ENCODE measurements at places on chromosomes 3 and 15.

DNA sequence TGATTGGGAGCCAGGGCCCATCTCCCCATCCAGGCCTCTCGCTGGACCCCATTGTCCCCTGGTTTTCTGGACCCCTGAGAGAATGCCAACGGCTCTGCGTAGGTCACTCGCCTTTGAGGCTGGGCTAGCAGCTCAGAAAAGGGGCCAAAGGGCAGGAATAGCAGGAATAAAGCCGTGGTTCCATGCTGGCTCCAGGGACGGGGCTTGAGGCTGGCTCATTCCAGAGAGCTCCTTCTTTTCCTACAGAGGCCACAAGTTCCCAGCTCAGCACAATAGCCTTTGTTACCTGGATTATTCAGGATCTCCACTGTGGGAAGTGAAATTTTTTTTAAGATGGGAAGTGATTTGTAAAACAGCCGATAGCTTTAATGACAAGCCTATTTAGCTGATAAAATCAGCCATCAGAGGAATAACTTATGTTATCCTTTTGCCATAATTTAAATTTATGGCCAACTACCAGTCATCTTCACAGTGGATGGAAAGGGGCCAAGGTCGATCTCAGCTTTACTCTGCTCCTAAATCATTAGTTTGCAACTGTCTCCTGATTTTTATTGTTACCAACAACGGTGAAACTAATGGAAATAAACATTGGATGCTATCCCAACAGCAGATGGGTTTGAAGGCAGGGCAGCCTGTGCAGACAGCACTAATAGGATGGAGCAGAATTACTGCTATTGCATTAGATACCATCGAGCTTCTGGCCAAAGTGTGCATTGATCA lies 124.3 kb downstream of the TMEM266 start:
- DNase-seq: peak; percentile 33

DNA sequence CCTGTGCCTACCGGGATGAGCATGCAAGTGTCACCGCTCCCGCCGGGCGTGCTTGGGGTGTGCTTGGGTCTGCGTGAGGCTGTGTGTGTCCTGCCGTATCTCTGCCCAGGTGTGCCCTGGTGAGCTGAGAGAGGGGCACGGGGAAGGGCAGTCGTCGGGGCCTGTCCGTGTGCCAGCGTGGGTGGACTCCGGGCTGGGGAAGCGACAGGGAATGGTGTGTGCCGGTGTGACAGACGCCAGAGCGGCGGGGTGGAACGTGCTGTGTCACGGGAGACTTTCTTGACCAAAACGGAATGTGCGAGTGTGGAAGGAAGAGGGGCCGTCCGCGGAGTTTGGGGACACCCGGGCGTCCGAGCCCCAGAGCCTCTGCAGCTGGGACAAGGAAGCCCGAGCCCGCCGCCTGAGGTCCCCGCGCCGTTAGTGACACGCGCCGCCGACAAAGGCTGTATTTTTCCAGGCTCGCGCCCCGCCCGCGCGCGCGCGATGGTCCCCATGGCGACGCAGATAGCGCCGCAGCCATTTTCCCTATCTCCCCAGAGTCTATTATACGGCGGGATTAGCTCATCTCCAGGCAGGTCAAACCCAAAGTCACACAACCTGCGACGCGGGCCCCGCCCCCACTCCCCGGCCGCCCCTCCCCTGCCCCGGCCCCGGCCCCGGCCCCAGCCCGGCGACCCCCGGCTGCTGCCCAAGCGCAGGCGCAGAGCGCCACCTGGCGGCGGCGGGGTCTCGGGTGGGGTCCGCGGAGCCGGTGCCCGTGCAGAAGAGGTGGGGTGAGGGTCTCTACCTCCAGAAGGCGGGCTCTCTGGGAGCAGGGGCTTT lies 4.5 kb upstream of the GATA2 start:
- peak; percentile 93 for DNase-seq

DNA sequence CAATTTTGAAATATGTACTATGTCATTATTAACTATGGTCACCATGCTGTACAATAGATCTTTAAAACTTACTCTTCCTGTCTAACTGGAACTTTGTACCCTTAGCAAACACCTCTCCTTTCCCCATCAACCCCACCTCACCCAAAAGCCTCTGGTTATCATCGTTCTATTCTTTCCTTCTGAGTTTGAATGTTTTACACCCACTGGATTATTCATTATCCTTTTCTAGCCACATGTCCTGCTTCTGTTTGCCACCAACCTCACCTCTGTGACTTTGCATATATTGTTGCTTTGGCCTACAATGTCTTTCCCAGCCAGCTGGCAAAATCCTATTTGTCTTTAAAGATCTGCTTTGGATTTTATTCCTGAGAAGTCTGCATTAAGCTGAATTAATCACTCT lies 102.6 kb upstream of the TSPAN3 start:
- no peak for DNase-seq

GRCh38 chr15:70636540-70637165 lies 126.7 kb downstream of the UACA start:
- no peak for DNase-seq

DNA sequence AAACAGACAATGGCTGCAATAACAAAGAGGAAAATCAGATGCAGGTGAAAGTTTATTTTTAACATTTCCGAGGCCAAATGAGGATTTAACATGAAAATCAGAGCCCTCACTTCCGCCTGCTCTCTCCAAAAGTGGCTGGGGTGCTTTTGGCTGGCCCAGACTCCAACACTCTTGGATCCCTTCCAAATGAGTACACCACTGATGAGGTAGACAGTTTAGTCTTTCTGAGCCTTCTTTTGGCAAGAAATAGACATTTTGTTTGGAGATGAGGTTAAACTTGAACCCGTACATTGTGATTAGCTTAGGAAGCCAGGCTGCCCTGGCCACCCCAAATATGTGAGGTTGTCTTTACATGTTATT lies 51.0 kb upstream of the TRA2B start:
- DNase-seq: no peak

GRCh38 chr15:38176155-38176554 lies 76.5 kb upstream of the SPRED1 start:
- DNase-seq: no peak

- peak; percentile 13 for DNase-seq
These were observed 18.8 kb upstream of the VGLL4 start for GRCh38 chr3:11662392-11662990.

DNA sequence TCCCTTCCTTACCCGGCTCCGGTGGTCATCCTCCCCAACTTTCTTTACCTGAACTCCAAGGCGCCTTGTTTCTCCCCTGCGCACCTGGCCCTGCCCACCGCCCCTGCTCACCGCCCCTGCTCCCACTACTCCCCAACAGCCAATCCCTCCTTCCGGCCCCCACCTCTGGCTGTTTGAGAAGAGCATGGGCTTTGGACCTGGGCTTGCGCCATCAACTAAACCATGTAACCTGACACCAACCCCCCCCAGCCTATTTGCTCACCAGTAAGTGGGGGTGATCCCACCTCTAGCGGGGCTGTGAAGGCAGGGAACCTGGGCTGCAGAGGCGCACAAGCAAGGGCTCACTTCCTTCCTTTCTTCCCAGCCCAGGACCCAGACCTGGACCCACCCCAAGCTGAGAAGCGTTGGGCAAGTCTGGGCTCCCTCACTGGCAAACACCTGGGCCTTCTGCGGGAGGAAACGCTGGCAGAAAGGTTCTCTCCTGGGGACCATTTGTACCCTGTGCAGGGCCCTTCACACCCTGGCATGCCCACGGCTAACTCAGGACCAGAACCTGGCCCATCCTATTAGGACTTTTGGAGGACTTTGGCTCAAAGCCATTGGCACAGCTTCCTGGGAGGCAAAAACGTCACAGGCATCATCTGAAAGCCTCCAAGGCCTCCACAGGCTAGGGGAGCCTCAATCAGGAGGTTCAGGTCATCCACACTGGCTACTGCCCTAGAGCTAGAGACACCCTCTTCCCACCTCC lies at the start of gene PLXNB1:
TSS of gene PLXNB1 (minus strand) at position 127 of the 748 bp plus-strand sequence. CDS start 5,475 bp downstream, outside the sequence.
- DNase-seq: peak; percentile 69

- no peak for DNase-seq
These were observed 26.0 kb upstream of the THBS1 start for GRCh38 chr15:39554746-39555387.

GRCh38 chr3:55091381-55092225 lies 163.7 kb upstream of the LRTM1 start:
- no peak for DNase-seq

DNA sequence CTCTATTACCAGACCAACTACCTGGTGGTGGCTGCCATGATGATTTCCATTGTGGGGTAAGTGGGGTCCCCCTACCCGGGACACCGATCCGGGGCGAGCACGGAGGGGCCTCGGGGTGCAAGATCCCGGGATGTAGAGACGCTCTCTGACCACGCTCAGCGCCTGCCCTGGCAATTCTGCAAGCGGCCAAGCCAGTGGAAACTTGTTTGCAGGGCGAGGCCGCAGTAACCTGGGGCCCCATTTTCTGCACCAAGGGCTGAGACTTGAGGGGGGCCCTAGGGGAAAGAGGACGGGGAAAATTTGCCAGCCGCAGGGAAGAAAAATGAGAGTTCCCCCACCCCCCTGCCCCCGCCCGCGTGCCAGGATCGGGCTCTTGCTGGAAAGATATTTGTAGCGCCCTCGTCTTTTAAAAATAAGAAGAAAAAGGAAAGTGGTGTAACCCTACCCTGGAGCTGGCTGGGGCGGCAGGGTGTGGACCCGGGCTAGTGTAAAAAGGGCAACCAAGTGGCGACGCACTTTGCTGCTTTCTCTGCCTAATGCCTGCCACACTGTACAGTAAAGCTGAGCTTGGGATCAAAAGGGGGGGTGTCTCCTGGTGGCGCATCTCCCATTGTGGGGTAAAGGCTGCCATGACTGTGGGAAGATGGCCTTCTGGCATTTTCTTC lies 563 bp downstream of the ARL6IP5 start:
- no peak for DNase-seq

DNA sequence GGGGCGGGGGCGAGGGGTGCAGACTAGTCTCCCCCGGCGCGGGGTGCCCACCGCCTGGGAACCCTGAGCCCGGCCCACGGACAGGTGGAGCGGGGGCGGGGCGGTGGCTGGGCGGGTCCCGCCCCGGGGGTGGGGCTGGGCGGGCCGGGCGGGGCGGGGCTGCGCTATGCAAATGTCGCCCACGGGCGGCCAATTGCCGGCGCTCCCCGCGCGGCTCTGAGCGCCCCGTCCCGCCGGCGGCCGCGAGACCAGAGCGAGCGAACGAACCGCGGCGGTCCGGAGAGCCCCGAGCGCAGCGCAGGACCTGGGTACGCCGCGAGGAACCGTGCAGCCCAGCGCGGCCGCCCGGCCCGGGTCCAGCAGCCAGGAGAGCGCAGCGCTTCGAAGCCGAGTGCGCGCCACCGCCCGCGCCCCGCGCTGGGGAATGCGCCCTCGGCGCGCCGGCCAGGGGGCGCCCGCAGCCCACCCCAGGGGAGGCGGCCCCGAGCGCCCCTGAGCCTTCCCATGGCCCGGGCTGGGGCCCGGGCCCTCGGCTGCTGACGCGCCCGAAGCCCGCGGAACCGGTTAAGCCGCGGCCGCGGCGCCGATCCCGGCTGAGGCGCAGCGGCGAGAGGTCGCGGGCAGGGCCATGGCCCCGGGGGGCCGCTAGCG lies at the start of gene SEMA3F:
TSS of gene SEMA3F (plus strand) at position 485 of the 651 bp plus-strand sequence. CDS start 4,299 bp downstream, outside the sequence.
- DNase-seq: peak; percentile 65

DNA sequence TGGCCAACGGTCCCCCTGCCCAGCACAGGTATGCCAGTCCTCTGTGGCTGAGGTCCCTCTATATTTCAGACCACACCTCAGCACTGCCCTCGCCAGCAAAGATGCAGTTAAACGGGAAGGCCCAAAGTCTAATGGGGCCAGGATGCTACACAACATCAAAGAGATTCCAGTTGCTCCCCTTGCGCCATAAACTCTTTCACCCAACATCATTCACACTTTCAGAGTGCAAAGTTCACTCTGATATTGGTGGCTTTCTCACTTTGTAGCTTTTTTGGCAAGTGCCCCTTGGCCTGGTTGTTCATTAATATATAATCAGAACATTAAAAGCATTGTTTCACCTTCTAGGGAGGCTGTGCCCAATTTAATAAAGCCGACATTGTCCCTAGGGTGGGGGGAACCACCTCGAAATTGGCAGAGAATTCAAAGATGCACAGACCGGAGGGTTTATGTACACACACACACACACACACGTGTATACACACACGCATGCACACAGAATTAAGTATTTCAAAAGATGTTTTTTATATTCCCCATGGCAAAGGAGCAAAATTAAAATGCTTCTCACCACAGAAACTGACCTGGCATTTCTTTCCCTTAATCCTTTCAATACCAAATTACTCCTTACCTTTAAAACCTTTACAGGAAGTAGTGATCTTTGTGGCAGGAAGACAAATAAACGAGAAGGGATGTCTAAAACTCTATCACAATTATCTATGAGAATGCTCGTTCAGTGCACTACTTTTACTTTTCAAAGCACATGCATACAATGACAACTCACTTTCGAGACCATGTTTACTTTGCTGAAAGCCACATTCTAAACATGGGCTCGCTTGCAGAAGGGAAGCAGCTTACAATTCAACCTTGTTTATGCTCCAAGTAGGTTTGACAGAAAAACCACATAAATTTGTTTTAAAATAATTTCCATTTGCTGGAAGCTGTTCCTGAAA lies 19.5 kb downstream of the LRIG1 start:
- no peak for DNase-seq

DNA sequence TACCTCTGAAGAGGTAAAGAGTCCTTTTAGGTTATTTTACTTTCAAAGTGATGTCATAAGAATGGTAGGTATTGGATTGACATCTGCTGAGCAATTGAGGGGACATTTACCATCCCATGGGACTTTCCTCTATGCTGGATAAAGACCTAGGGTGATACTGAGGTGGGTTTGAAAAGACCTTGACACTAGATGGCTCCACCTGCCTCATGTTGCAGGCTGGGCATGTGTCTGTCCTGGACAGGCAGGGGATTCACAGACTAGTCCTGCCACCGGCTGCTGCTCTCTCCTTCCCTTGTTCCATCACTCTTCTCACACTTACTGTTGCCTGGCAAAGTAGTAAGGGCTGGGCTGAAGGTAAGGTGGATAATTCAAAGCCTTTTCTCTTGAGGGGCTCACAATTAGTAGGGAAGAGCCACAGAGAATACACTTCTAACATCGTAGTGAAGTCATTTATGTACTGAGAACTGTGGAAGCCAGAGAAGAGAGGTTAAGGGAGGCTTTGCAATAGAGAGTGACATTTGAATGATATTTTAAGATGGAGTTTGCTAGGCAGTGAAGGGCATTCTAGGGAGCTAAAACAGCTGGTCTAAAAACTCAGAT lies 27.7 kb downstream of the TRAK1 start:
- DNase-seq: peak; percentile 6

- DNase-seq: peak; percentile 82
These were observed 17.5 kb upstream of the CORO2B start for GRCh38 chr15:68561171-68561900.

DNA sequence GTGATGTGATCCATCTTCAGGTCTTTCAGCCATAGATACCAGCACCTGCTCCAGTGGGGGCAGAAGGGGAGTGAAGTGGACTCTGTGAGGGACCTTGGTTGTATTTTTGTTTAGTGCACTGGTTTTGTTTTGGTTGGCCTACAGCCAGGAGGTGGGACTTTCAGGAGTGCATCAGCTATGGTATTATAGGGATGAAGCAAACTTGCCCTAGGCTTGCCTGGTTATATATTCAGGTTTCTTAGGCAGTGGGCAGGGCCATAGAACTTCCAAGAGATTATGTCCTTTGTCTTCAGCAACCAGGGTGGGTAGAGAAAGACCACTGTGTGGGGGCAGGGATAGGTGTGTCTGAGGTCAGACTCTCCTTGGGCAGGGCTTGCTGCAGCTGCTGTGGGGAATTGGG lies 337.3 kb upstream of the SGO1 start:
- no peak for DNase-seq
